Neuronal stem cell (in vitro differentiated cells): ENCODE measurements at places on chromosomes 5 and 9.

DNA sequence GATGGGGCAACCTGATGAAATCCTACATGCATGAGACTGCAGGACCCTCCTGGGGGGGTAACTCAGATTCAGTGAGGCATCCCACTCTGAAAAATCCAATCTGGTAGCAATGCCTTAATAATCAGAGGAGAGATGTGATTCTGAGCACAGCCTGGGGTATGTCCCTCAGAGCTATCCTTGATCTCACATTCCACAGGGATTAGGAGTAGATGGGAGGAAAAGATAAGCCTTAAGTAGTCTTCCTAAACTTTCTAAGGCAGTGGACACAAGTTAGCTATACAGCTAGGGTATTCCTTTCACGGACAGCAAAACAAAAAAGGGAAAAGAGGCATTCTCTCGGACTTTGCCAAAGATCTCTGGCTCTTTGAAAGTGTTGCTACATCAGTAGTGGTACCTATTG lies 3.9 kb upstream of the SPATA9 start:
- no peak overlapping the region for H3K27ac ChIP-seq
- no peaks in the 10 kb centered on the region for H3K27me3 ChIP-seq
- no peak for DNase-seq
- no peaks in the 10 kb centered on the region for H3K36me3 ChIP-seq
- peaks cover 8% of the 10 kb centered on the region for H3K4me1 ChIP-seq
- H3K4me3 ChIP-seq = no peak overlapping the region

GRCh38 chr5:159319363-159319762 lies 10.9 kb downstream of the IL12B start:
- no peak for DNase-seq
- no peaks in the 10 kb centered on the region for H3K27me3 ChIP-seq
- H3K36me3 ChIP-seq = no peaks in the 10 kb centered on the region
- H3K27ac ChIP-seq = no peak overlapping the region

DNA sequence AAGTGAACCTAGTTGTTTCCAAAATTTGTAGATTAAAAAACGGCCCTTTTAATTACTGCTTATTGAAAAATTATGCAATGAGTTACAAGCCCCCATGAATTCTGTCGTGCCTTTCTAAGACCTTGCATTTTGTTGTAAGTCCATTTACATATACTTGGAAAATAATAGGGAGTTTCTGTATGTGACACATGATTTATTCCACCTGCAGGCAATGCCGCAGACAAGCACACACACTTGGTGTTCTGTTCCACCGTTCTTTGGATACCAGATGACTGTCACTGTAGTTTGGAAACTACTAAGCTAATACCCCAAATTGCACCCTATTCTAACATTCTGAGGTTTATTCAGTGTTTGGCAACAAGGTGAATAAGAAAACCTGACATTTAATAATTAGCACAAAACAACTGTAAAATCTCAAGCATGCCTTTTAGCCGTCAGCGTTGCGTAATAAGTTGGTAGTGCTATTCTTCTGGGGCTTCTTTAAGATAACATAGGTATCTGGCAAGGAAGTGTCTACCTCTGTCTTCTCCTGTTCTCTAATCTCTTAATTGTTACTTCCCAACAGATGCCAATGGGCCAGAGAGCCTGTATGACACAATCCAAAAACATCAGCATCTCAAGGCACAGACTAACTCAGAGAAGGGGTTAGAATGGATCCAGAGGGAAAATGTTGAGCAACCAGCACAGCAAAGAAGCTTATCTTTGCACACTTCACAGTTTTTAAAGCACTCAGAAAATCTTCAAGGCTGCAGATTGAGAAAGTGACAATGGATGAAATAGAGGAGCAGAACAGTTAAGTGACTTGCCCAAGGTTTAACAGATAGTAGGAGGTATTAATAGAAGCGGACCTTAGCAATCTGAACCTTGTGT lies 48.2 kb upstream of the DPYSL3 start:
- peaks cover 8% of the 10 kb centered on the region for H3K4me1 ChIP-seq
- H3K27ac ChIP-seq = no peak overlapping the region
- H3K27me3 ChIP-seq = no peaks in the 10 kb centered on the region
- no peak overlapping the region for H3K4me3 ChIP-seq
- H3K36me3 ChIP-seq = no peaks in the 10 kb centered on the region
- no peak for DNase-seq

DNA sequence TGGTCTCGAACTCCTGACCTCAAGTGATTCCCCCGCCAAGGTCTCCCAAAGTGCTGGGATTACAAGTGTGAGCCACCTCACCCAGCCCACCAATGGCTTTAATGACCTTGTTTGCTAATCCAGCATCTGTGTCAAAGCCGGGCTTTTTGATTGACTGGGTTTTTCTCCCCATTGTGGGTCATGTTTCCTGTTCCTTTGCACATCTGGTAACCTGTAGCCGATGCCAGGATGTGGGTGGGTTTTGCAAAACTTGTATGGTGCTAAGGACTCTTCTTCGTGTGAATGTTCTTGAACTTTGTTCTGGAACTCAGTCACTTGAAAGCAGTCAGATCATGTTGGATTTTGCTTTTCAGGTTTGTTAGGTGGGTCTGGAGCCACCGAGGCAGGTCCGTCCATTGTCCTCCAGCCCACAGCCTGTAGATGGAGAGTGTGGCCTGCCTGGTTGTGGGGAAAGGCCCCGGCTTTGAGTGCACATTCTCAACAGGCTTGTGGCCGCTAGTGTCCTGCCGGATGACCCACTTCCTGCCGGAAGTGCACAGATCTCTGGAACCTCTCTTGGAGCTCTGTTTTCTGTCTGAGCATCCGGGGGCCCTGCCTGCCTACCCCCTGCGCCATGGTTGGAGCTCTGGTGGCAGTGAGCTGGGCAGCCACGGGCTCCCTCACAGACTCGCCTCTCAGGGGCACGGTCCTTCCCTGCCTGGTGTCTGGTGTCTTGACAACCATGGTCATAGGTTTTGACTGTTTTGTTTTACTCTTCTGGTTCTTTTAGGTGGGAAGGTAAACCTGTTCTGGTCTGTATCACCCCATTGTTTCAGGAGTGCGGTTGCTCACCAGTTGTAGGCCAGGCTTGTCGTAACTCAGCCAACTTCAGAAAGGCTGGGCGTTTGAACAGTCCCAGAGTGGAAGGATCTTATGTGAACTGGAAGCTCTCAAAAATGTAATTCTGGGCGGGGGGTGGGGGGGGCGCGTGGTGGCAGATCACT lies 69.6 kb upstream of the CACNA1B start:
- H3K27ac ChIP-seq = no peak overlapping the region
- H3K36me3 ChIP-seq = peaks cover 28% of the 10 kb centered on the region
- H3K4me1 ChIP-seq = no peaks in the 10 kb centered on the region
- no peaks in the 10 kb centered on the region for H3K27me3 ChIP-seq
- no peak overlapping the region for H3K4me3 ChIP-seq

GRCh38 chr9:69584759-69585158 lies 87.4 kb downstream of the APBA1 start:
- H3K4me3 ChIP-seq = no peak overlapping the region
- no peak overlapping the region for H3K27ac ChIP-seq
- no peak for DNase-seq
- no peaks in the 10 kb centered on the region for H3K36me3 ChIP-seq
- H3K4me1 ChIP-seq = no peaks in the 10 kb centered on the region

DNA sequence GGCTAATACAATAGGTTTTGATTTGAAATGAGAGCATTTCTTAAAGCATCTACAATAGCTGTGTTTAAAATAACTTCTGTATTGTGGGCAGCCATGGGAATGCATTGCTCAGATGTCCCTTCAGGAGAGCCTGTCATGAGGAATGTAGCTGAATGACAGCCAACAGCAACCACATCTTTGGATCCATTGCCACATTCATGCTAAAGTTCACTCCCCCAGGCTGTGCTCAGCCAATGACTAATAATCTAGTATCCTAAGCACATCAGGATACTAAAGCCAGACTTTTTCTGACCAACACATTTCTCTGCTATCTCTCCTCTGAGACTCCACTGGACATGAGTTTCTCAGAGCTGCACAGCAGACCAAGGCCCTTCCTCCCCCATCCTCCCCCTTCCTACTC lies 45.5 kb downstream of the HTR1A start:
- no peaks in the 10 kb centered on the region for H3K27me3 ChIP-seq
- H3K4me3 ChIP-seq = no peak overlapping the region
- DNase-seq = no peak

GRCh38 chr5:95007921-95008597 lies 276.8 kb downstream of the MCTP1 start:
- no peaks in the 10 kb centered on the region for H3K27me3 ChIP-seq
- no peak overlapping the region for H3K27ac ChIP-seq
- DNase-seq = no peak
- H3K36me3 ChIP-seq = no peaks in the 10 kb centered on the region
- no peaks in the 10 kb centered on the region for H3K4me1 ChIP-seq
- no peak overlapping the region for H3K4me3 ChIP-seq

DNA sequence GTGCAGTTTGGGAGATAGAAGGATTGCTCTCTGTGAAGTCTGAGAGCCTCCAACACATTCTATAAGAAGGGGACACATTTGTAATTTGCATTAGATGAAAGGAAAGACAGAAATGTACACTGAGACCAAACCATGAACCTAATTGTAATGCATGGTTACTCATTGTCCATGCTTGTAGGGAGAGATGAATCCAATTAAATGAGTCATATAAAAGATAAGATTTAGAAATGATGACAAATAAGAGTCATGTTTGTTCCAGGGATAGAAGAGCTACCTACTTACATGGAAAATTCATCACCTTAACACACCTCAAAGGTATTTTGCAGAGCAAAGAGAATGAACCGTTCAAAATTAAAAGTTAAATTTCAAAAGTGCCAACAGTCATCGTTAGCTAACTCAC lies 85.1 kb downstream of the FBXL7 start:
- H3K27ac ChIP-seq = no peak overlapping the region
- no peaks in the 10 kb centered on the region for H3K27me3 ChIP-seq
- peaks cover 6% of the 10 kb centered on the region for H3K36me3 ChIP-seq
- no peak overlapping the region for H3K4me3 ChIP-seq
- H3K4me1 ChIP-seq = no peaks in the 10 kb centered on the region

- H3K4me1 ChIP-seq = no peaks in the 10 kb centered on the region
- H3K4me3 ChIP-seq = no peak overlapping the region
- no peak for DNase-seq
Measured at GRCh38 chr5:84242286-84242685, 142.4 kb downstream of the EDIL3 start.

GRCh38 chr9:109403766-109404320 lies 83.0 kb upstream of the EPB41L4B start:
- no peak for DNase-seq
- H3K36me3 ChIP-seq = no peaks in the 10 kb centered on the region

DNA sequence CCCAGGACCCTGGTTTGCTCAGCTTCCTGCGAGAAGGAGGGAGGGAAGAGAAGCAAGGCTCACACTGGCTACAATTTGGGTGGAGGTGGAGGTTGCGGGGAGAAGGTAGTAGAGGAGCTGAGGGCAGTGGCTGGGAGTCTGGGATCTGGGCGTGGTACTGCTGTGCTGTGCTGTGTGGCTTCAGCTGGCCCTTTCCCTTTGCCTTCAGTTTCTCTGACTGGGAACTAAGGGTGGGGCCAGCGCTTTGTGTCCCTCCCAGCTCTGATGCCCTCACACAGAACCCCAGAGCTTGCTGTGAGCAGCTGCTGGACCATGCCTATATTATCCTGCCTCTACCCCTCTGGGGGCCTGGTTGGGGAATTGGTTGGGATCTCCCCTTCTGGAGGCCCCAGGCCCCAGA lies 60.9 kb downstream of the RGS3 start:
- DNase-seq = no peak
- no peak overlapping the region for H3K4me3 ChIP-seq
- no peaks in the 10 kb centered on the region for H3K27me3 ChIP-seq
- H3K4me1 ChIP-seq = peaks cover 7% of the 10 kb centered on the region

DNA sequence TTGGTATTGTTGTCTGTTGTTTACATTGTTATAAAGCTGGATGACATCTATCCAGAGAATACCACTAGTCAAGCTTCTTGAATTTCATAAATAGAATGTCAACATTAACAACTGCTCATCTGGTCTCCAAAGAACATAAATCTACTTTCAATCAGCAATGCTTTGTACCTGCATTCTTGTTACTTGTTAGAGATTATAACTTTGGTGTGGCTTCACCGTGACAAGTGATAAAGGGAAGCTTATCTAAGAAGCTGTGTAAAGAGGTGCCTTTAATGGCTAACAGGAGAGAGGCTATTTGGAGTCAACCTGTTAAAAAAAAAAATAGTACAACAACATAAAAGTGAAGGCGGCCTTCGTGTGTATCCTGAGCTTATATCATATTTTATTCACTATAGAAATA lies 41.8 kb downstream of the MUSK start:
- DNase-seq = no peak
- no peak overlapping the region for H3K4me3 ChIP-seq
- no peaks in the 10 kb centered on the region for H3K36me3 ChIP-seq
- peaks cover 2% of the 10 kb centered on the region for H3K4me1 ChIP-seq

DNA sequence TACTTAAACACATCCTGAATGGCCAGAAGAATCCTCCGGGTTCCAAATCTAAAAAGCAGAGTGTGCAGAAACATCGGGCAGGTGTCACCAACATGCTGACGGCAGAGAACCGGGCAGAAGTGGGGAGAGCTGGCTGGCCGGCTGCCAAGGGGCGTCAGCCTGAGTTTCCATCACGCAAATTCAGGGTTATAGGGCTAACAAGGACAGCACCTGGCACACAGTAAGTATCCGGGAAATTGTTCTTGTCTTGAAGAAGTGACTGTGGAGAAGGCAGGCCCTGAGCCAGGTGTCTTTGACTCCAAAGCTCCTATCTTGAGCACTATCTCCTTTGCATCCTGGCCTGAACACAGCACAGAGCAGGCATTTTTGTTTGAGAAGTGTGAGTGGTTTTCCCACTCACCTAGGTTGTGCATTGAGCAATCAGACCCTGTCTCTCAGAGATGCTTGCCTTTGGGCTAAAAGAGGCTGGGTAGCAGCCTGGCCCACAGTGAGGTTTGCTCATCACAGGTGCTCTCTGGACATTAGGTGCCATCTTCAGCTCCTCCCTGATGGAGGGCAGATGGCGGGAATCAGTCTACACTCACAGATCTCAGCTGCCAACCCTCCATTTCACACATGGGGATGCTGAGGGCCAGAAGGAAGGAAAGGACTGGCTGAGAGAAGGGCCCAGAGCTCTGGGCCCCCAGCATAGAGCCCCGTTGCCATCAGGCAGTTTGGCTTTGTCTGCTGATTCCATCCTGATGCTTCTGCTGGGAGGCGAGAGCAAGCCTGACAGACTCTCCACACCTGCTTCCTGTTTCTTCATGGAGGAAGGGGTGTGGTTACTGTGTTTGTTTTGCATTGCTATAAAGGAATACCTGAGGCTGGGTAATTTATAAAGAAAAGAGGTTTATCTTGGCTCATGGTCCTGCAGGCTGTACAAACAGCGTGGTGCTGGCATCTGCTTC lies 52.8 kb downstream of the WHRN start:
- H3K27me3 ChIP-seq = no peaks in the 10 kb centered on the region
- no peaks in the 10 kb centered on the region for H3K36me3 ChIP-seq
- H3K27ac ChIP-seq = no peak overlapping the region
- H3K4me1 ChIP-seq = no peaks in the 10 kb centered on the region
- DNase-seq = no peak
